ENCODE measurements at places on chromosomes 1 and 21. TPM values are rescaled to one million over a fixed set of nuclear protein-coding genes. Genes with fewer than 3 reads are reported as not detected.

DNA sequence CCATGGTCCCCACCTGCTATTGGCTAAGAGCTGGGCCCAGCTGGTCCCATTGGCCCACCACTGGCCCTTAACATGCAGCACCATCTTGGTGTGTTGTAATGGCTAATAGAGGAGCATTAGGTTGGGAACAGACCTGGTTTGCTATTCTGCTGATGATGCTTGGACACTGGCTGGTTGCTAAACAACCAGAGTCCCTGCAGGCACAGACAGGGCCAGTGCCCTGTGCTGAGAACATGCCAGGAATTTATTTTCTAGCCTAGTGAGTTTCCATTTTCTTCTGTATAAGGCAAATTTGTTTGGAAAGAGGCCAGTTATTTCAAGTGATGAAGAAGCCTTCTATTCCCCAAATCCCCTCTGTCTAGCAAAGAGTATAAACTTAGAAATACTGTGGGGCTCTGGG is 42.9 kb upstream of the TDRD10 start:
- no peak for DNase-seq

DNA sequence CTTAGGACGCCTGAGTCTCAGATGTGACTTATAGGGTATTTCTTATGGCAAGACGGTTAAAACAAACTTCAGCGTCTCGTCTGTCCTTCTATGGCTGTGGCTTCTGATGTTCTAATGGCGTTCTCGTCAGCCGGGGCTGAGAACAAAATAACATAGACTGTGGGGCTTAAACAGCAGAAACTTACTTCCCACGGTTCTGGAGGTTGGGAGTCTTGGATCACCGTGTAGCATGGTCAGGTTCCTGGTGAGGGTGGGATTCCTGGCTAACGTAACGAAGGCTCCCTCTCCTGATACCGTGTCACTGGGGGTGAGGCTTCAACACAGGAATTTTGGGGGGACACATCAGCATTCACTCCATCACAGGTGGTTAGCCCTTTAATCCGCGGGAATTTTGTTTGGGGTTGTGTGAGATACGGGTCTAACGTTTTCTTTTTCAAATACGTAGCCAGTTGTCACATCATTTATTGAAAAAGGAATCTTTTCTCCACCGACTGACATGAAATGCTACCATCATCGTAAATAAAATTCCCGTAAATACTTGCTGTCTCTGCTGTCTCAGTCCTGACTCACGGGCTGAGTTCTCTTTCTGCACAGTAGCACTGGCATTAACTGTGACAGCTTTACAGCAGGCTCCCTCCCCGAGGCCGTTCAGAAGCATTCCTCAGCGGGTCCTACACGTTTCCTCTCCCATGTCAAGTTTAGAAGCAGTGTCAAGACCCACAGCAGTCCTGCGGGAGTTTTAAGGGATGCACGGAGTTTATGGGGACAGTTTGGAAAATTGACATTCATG is 8.1 kb upstream of the POFUT2 start:
- peak; percentile 47 for DNase-seq

GRCh38 chr21:17402937-17403336 is 109.9 kb upstream of the CXADR start:
- no peak for DNase-seq

The H3-3A gene
- 806 TPM for total RNA-seq
